Small intestine (tissue), 16 donors: ENCODE measurements at places on chromosomes 11 and 22. TPM values are rescaled to one million over a fixed set of nuclear protein-coding genes. Genes with fewer than 3 reads are reported as not detected.
A peak's percentile ranks its signal among the peaks of the same experiment; 100 is the strongest.

PHOX2A gene
- polyA plus RNA-seq = not detected

TSPAN18 gene
- not detected for polyA plus RNA-seq

LRFN4 gene
- 12.2 TPM for polyA plus RNA-seq

XBP1 gene
- 60.2 TPM for polyA plus RNA-seq

BIK gene
- polyA plus RNA-seq = 22.7 TPM

KCTD17 gene
- 9.7 TPM for polyA plus RNA-seq

C11orf42 gene
- polyA plus RNA-seq = not detected

- peak; percentile 61 for DNase-seq
Measured at GRCh38 chr11:3867209-3868091, 12.0 kb downstream of the STIM1 start.
